Brain pericyte (primary cell): ENCODE measurements at places on chromosomes 5 and 9.

DNA sequence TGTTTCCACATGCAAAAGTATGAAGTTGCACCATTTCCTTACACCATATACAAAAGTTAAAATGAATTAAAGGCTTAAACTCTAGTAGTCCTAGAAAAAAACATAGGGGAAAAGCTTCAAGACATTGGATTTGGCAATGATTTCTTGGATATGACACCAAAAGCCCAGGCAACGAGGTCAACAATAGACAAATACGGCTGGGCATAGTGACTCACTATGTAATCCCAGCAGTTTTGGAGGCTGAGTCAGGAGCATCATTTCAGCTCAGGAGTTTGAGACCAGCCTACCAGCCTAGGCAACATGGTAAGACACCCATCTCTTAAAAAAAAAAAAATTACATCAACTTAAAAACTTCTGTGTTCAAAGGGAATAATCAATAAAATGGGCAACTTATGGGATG is 30.9 kb upstream of the SREK1 start:
- no peak for DNase-seq

GRCh38 chr5:124752854-124753720 is 6.6 kb upstream of the ZNF608 start:
- DNase-seq, result no peak

GRCh38 chr5:80255431-80255810 is 427 bp downstream of the SERINC5 start:
- DNase-seq, result no peak

DNA sequence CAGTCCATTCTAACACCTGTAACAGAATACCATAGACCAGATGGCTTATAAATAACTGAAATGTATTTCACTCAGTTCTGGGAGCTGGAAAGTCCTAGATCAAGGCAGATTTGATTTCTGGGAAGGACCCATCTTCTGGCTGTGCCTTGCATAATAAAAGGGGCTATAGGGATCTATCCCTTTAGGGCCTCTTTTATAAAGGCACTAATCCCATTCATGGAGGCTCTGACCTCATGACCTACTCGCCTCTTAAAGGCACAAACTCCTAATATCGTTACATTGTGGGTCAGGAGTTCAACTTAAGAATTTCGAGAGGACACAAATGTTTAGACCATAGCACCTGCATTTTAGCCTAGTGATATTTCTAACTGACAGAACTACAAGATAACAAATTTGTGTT is 619.0 kb downstream of the CDH18 start:
- DNase-seq, result no peak

DNA sequence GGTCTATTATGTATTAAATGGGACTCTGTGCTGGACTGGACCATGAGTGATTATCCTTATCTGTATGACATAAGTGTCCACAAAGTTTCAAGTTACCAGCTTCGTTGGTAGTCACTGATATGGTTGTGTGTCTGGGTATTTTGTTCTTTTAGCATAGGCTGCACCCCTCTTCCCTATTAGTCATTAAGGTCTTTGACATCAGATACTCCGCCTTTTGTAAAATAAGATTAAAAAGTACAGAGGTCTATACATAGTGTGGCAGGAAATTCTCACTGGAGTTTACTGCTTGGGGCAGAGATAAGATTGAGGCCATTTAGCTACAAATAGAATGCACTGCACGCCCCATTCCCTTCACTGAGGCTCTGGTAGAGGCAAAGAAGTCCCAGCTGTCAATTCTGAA is 99.4 kb downstream of the TMEM215 start:
- DNase-seq, result no peak

DNA sequence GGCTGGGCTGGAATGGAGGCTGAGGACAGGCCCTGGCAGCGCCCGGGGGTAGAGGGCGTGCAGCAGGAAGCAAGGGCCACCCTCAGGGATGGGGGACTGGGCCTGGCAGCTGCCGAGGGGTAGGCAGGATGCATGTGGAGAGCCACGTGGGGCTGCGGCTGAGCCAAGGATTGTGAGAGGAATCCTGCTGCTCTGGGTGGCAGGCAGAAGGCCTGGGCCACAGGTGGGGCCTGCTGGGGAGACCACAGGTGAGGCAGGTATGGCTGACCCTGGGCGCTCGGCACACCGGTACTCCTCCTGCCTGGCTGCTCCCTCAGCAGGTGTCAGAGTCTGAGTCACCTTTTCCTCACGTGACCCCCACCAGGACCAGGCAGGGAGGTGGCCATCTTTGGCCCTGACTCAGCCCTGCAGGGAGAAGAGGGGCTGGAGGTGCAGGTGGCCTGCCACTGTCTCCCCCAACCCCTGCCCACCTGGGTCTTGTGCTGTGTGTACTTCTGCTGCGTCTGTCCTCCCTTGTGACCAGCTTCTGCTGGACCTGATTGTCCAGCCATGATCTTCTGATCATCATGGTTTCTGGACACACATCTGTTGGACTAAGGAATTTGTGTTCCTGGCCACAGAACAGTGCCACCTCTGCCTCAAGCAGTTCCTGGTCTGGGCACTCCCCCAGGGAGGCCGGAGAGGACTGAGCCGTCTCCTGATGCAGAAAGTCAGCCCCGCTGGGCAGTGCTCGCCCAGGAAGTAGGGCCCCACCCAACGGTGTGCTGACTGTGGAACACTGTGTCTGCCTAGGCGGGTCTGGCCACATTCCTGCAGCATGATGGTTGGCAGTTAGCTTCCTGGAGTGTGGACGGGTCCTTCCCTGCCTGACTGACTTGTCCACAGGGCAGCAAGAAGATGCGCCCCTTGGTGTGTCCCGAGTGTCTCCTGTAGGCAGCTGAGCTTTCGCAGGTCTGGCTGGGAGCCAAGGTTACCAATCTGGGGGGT is 6.4 kb downstream of the ARRDC1 start:
- no peak for DNase-seq

DNA sequence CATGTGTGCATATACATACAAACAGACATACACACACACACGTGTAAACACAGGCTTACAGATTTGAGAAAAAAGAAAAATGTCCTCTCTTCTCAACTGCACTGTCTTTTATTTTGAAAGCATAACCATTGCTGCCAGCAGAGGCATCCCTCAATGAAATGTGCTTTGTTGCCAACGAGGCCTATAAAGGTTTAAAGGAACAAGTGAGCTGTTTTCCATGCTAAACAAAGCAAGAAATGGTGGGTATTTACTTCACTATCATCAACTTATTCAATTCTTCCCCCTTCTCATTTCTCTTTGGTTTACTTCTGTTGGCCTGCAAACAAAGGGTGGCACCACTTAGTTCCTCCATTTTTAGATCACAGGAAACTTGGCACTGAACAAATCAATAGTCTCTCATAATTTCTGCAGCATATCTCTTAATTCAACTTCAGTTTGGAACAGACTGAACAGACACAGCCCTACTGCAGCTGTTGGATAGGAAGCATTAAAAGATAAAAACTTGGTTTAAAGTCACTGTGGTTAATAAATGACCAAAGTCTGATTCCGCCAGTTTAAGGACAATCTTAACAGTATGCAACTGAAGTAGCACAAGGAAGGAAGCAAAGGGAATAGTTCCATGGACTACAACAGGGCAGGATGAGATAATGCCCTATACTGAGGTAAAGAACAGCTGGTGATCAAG is 21.7 kb downstream of the TTC33 start:
- DNase-seq, result no peak

DNA sequence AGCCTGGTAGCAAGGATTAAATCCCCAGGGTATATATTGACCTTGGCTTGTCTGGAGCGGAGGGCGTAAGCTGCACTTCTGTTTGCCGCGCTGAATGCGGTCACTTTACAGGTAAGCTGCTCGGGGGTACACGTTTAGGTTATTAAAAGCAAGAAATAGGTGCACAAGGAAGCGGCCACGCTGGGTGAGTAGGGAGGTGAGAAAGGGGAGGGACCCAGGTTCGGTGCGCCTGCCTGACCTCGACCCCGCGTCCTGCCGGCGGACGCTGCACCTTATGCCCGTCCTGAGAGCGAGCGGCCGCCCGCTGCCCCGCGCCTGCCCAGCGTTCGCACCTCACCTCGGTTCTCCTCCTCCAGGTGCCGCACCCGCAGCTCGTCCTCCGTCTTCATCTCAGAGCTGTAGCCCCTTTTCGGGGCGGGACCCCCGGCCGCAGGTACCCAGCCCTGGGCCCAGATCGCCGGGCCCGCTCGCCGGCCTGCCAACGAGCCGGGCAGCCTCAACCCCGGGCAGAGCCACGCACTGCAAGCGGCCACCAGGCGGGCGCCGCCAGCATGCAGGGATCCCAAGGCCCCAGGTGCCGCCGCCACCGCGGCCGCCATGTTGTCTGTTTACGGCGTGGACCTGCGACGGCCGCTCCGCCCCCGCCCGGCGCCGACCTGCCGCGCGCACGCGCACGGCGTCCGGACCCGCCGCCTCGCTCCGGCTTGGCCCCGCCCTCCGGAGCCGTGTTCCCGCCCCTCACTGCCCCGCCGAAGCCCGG is at the start of gene AUH:
Gene AUH, minus strand, starts transcription at position 628 of the 760 bp plus-strand sequence. Its CDS starts 29 bp downstream, at position 599.
- DNase-seq, result peak; percentile 16

DNA sequence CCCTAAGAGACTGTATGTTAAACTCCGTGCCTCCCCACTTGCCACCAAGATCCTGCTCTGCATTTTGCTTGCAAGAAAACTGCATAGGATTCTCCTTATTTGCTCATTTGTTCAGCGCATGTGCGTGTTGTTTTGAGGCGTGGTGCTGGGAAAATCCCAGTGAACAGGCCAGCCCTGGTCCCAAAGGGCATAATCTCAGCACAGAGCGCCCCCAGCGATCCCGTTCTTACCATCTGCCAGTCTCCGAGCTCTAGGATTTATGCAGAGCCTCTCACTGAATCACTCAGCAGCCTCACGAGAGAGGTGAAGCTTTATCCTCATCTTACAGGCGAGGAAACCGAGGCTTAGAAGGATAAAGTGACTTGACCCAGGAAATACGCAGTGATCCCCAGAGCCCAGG is 11.5 kb downstream of the PRRX2 start:
- no peak for DNase-seq

DNA sequence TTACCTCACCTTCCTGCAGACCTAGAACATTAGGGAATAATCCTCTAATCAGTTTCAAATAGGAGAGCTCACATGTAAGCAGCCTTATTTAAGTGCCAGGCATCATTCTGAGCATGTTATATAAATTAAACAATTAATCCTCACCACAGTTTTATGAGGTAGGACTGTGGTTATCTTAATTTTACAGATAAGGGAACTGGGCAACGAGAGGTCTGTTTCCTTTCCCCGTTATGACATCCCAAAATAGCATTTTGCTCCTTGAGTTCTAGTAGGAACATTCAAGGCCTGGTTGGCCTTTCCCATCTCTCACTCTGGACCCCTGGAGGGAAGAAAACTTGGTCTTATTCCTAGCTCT is 19.1 kb upstream of the IFNB1 start:
- DNase-seq, result no peak

DNA sequence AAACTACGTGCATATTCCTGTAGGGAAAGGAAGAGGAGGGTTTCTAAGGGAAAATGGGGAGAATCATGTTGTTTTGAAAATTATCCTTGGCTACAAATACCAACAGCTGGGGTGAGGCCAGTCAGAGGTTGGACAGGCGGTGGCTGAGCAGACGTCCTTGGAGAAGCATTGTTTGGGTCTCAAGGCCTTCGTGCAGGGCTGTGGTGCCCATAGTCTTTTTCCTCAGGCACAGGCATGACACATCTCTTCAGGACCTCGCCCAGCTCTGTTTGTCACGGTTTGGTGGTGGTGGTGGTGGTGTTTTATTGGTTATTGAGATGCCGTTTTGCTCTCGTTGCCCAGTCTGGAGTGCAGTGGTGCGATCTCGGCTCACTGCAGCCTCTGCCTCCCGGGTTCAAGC is 27.8 kb upstream of the EGFL7 start:
- no peak for DNase-seq

DNA sequence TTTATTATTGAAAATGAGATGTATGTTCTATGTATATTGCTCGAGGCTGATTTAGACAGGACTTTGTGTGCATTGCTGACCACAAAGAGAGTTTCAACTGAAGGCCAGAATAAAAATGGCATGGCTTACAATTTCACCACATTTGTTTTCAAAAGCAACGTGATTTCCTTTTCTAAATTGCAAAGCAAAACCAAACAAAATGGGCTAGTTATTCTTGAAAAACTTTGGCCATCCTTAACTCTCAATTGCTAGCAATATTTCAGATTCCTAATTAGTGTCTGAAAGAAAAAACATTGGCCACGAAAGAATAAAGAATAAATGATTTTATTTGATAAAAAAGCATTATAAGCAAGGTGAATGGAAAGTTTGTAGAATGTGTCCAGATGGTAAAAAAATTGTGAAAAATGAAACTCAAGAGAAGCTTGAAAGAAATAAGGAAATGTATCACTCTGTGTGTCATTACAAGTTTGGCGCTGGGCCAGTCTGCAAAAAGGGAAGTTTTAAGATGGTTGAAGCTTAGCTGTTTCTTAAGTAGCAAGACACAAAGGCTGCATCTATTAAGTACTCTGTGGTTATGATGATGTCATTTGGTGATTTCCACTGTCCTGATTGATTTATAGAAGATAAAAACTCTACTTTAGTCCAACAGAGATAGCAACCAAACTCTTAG is 89.2 kb upstream of the PRLR start:
- DNase-seq, result no peak

DNA sequence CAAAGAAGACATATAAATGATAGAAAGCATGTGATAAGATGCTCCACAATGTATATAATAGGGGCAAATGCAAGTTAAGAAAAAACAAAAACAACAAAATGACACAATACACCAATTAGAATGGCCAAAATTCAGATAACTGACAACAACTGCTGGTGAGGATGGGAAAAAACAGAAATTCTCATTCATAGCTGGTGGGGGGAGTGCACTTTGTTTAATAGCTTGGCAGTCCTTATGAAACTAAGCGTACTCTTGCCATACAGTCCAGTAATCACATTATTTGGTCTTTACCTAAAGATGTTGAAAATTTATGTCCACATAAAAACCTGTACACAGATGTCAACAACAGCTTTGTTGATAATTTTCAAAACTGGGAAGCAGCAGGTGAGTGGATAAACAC is 791.1 kb upstream of the CDH10 start:
- no peak for DNase-seq

DNA sequence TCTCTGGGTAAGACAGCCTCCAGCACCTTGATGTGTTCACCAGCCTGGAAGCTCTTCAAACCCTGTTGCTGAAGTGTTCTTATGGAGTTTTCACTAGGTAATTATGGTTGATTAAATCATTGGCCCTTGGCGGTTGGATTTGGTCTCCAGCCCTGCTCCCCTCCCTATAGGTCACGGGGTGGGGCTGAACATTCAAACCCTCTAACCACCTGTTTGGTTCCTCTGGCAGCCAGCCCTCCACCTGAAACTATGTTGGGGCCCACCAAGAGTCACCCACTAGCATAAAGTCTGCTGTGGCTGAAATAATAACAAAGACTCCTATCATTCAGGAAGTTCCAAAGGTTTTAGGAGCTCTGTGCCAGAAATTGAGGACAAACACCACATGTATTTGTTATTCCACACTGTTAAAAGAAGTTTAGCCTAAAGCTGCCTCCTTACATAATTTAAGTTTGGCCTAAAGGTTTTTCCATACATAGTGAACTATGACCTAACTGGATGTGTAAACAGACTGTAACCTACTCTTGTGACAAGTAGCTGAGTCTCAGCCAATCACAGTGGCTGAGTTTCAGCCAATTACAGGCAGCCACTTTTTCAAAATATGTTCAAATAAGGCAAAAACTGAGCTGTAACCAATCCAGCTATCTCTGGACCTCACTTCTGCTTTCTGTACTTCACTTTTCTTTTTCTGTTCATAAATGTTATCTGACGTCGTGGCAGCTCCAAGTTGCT is 34.8 kb downstream of the TMEM252 start:
- DNase-seq, result no peak
